ENCODE measurements at places on chromosomes 13 and 19.
A peak's percentile ranks its signal among the peaks of the same experiment; 100 is the strongest.

DNA sequence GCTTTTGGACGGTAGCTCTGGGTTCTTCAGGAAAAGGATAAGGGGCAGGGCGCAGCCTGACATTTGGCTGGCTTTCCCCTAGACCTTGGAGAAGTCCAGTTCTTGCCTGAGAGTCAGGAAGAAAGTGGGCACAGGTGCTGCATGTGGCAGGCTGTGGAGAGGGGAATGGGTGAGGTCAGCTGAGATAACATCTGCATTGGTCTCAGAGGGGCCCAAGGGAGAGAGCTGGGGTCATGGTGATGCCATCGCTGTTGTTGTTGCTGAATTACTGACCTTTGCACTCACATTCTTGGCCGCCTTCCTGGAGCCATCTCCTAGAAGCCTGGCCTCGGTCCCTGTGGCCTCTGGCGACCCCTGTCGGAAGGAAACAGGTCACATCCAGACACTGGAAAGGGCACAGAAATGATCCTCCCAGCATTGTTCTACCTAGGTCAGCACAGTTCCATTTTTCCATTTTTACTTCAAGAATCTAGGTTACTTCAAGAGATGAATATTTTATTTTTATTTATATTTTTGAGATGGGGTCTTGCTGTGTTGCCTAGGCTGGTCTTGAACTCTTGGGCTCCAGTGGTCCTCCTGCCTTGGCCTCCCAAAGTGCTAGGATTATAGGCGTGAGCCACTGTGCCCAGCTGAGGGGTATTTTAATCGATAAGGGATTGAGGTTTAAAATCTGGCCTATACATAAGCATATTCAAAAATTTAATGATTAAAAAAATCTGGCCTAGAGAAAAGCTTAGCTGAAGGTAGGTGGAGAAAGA lies 6.5 kb upstream of the LIPE start:
- DNase-seq: peak; percentile 70

- peak; percentile 87 for DNase-seq
Observed at GRCh38 chr19:39154629-39155100, 29.1 kb downstream of the PAK4 start.

- DNase-seq: no peak
Observed at GRCh38 chr19:407511-408440, 1.2 kb downstream of the C2CD4C start.

DNA sequence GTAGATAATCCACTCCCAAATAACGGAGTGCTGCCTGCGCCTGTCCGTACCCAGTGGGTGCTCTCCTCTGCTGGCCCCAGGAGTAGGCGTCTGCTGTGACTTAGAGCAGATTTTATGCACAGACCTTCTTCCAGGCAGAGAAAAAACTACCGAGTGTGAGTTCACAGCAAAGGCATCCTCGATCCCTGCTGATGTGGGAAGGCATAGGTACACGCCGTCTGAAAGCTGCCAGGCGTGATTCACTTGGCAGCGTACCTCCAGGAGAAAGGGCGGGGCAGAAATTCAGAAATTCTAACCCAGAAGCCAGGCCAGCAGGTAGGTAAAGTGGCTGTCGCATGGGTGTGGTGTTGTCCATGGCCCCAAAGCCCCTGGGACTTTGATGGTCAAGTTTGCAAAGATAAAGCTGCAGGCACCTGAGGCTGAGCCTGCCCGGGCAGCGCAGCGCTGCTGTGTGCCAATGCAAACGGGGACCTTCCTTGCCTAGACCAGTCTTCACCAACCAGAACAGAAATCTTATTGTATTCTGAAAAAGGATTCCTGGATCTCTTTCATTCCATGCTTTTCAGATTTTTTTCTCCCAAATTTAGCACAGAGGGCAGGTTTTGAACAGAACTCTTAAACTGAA lies 36.3 kb downstream of the COL4A2 start:
- no peak for DNase-seq

- no peak for DNase-seq
Observed at GRCh38 chr13:30835442-30835841, 70.6 kb upstream of the MEDAG start.

DNA sequence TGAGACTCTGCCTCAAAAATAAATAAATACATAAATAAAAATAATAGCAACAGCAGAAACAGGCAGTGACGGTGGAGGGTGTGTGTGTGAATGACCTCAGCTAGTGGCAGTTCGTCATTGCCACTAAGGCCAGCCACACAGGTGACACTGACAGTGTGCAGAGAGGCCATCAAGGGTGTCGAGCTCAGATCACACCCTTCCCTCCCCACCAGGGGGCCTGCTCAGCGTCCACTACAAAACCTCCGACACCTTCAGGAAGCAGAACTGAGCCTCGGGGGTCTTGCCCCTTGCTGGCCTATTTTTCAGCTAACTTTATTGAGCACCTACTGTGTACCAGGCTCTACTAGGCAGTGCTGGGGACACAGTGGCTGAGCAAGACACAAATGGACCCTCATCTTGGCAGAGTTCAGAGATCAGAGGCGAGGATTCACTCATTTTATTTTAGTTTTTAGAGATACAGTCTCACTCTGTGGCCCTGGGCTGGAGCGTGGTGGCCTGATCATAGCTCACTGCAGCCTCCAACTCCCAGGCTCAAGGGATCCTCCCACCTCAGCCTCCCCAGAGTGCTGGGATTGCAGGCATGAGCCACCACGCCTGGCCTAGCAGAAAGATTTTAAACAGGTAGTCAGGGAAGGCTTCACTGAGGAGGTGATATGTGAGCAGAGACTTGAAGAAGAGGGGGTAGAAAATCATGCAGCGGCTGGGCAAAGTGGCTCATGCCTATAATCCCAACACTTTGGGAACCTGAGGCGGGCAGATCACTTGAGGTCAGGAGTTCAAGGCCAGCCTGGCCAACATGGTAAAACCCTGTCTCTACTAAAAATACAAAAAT lies 30.3 kb upstream of the SEMA6B start:
- DNase-seq: no peak

DNA sequence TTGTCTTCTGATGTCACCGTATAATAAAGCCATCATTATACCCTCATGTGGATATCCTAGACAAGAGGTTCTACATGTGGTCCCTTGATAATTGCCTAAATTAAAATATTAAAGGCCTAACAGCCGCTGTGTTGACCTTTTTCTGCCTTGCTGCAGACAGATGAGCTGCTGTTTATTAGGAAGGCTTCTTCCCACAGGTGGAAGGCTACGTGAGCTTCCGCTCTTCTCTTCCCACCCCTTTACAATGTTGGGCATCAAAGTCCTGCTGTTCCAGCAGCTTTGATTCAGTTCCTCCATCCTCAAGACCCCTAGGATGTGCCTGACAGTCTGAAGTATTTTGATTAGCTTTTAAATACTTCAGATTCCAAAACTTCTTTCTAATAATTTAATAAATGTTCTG lies 217.1 kb downstream of the PCCA start:
- DNase-seq: no peak

DNA sequence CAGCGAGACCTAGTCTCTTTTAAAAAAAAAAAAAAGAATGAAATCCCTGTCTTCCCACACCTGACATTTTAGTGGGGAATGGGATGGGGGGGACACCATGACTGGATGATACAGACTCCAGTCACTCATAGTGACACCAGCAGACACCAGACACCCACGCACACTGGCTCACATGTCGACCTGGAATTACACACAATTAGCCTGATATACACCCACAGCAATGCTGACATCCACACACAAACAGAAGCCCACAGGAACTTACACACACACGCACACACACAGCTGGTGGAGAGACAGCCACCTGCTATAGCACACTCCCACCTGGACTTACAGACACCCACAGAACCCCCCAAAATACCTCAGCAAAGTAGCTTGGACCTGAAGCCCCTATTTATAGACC lies 8.3 kb upstream of the NANOS3 start:
- no peak for DNase-seq

DNA sequence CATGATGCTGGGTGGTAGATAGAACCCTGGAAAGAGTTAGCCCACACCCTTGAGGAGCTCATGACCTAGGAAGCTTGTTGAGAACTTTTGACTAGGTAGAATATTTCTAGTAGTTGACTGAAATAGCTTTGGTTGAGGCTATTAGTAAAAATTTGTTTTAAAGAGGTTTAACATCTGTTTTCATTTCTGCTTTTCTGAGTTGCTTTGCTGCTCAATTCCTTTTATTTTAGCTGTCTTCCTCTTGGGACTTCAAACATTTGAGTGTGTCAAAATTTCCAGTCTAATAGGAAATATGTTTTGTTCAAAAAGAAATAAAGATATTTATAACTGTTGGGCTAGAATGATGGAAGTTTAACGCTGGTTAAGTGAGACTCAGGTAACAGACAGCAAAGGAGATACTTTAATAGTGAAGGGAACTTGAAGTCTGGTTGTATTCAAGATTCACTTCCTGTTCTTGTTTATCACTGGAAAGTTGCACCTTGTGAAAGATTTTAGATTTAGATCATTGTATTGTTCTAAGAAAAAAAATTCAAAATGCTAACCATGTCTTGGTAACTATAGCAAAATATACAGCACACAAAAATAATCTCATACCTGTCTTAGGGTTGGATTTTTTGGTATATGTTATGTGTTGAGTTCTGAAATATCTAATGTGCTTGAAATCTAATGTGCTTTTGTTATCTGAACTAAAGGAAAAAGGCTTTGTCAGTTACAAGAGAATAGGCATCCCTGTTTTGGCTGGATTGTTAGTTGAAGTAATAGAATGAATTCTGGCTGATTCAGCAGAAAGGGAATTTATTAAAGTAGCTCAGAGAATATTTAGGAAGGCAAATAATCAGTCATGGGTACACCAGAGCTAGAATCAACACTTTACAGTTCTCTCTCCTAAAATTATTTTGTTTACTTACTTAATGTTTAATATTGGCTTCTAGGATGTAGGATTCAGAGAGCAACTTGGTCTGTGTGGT lies 24.4 kb upstream of the GPR18 start:
- no peak for DNase-seq

DNA sequence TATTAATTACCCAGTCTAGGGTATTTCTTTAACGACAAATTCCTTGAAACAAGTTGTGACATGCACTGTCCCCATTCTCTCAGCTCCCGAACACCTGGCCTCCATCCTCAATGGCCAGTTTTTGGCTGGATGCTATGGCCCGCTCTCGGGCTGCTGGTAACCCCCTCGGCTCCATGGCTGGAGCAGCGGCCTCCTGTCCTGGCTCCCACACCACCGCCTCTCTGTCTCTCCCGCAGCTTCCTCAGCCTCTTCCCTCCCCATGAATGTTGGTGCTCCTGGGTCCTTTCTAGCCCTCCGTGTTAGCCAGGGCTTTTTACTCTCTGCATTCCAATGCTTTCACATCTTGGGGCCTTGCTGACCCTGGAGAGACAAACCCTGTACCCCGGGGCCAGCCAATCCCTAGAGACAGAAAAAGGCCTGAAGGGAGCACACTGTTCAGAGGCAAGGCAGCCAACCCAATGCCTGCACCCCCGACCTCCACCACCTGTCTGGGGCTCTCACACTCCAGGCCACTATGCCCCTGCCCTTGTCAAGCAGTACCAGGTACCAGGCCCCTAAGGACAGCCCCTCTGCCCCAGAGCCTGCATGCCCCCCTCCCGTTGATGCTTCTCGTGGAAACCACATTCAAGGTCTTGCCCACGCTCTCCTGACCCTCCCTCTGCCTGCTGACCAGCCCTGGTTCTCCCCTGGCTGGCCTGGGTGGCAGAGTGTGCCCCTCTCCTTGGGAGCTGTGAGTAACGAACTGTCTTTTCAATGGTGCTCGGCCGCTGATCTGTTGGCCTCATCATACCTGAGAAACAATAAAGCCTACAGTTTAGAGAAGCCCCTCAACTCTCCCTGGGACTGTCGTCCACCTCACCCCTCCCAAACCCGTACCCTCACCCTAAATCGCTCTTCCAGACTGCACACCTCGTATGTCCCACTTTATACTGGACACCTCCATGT lies 86.9 kb upstream of the GPR183 start:
- no peak for DNase-seq

GRCh38 chr19:17762505-17763229 lies 11.4 kb downstream of the FCHO1 start:
- DNase-seq: peak; percentile 88

DNA sequence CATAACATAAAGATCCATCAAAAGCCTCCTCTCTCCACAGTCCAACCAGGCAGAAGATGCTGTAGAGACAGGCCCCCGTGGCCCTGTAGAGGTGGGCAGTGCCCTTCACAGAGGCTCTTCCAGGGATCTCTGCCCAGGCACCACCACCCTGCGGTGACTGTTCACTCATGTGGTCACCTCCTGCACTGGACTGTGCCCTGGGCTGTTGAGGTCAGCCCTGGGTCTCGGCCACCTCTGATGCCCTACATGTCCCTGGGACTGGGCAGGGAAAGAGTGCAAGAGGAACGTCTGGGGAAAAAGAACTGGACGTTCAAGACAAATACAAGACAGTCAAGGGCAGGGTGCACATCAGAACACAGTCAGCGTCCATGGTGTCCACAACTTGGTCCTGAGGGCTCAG lies 22.3 kb downstream of the PEPD start:
- no peak for DNase-seq

DNA sequence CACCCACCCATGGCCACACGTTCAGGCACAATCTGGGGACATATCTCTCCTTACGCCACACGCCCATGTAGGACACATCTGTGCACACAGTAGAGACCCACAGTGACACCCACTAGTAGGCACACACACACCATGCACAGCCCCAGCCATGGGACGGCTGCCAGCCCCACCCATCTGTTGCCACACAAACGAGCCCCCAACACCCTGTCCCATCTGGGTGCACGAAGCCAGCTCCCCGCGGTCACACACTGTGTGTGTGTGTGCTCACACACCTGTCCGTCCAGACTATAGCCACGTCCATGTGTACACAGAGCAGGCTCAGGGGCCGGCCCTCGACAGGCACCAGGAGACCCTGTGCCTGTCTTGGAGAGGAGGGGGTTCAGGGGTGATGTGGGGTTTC lies 10.6 kb downstream of the ERFL start:
- DNase-seq: no peak

DNA sequence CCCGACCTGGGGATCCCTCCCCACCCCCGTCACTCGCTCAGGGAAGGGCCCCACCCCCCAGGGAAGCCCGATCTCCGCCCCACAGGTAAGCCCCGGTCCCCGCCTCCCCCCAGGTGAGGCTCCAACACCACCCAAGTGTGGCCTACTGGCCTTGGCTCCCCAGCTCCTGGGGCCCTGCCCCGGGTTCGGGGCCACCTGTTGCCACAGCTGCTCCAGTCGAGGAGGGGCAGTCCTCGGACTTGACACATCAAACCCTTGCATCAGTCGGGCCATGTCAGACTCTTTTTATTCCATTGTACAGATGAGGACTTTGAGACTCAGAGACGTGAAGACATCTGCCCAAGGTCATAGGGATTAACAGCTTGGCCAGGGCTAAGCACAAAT lies 512 bp downstream of the CC2D1A start:
- no peak for DNase-seq

DNA sequence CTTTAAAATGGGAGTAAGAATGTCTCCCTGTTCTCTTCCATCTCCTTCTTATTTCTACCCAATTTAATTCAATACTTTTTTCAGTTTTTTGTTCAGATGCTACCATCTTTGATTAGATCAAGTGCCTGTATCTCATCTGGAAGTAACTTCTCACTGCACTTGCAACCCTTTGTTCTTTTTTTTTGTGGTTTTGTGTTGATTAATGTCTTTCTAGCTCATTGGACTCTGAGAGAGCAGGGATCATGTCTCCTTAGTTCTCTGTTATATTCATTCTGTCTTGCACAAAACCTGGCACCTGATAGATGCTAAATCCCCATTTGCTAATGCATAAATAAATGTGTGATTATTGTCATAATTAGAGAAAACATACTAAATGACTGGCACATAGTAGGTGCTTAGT lies 834 bp upstream of the ITGBL1 start:
- no peak for DNase-seq

GRCh38 chr13:98878486-98879126 lies 99.3 kb downstream of the DOCK9 start:
- DNase-seq: no peak

- DNase-seq: peak; percentile 77
Observed at GRCh38 chr19:3849092-3849491, 19.7 kb downstream of the ZFR2 start.
